Left forelimb (tissue), 1 donor: ENCODE measurements at places on chromosomes 13 and 19.

DNA sequence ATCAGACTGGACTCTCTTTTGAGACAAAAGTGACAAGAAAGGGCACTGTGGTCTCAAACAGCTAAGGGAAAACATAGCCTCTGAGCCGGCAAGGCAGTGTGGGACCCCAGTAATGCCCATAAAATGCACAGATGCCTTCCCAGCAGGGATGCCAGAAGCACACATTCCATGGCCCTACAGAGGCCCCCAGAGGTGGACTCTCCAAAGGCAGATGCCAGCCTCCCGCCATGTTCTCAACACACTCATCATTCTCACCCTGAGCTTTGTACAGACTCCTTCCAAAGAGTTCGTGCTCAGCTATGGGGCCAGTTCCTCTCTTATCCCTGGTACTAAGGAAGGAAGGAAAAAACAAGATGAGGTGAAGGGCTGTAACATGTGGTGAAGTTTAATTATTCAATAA is 67.1 kb upstream of the ATP12A start:
- DNase-seq = no peak

- DNase-seq = no peak
Observed at GRCh38 chr13:111206148-111206547, 91.0 kb downstream of the ARHGEF7 start.

- DNase-seq = no peak
Observed at GRCh38 chr13:31909864-31910551, 121.6 kb upstream of the FRY start.

DNA sequence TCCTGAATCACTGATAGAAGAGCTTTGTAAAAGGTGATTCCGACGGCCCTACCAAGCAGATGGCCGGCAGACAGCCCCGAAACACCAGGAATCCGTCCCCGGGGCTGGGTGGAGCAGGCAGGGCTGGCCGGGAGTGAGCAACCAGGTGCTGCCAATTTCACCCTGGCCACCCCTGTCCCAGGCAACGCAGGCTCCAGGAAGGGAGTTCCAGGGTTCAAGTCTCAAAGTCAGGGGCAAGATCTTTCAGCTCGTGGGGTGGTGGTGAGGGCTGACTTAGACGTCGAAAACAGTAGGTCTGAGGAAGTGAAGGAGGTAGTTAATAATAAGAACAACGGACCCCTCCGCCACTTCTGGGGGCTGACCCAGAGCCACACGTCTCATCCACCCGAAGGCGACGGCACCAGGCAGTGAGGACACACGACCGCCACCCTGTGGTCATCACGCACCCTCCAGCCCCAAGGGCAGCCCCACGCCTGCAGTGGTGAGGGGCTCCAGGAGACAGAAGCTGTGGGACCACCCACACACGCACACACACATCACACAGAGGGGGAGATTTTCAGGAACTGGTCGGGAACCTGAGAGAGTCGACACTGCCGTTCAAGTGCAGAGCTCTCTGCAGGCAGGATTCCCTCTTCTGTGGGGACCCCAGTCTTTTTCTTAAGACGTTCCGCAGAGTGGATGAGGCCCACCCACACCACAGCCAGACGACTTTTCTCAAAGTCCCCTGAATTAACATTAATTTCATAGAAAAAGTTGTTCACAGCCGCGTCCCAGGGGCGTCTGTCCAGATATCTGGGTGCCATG is 67.2 kb downstream of the SPACA7 start:
- DNase-seq = no peak

GRCh38 chr13:41268764-41269163 is 5.4 kb upstream of the MTRF1 start:
- no peak for DNase-seq

DNA sequence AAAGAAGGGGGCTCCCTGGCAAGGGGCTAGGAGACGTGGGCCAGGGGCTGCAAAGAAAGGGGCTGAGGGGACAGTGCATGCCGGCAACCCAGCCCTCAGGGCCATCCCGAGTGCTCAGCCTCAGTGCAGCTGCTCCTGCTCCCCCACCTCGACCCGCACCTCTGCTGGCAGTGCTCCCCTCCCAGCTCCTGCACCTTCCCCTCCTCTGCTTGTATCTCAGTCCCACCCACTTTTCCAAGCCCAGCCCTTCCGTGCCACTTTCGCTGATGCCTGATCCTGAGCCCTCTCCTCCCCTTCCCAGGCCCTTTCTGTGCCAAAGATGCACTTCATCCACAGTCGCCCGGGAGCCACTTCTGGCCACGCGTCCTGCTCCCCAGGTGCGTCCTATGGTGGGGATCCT is 69.9 kb upstream of the KCTD15 start:
- no peak for DNase-seq

DNA sequence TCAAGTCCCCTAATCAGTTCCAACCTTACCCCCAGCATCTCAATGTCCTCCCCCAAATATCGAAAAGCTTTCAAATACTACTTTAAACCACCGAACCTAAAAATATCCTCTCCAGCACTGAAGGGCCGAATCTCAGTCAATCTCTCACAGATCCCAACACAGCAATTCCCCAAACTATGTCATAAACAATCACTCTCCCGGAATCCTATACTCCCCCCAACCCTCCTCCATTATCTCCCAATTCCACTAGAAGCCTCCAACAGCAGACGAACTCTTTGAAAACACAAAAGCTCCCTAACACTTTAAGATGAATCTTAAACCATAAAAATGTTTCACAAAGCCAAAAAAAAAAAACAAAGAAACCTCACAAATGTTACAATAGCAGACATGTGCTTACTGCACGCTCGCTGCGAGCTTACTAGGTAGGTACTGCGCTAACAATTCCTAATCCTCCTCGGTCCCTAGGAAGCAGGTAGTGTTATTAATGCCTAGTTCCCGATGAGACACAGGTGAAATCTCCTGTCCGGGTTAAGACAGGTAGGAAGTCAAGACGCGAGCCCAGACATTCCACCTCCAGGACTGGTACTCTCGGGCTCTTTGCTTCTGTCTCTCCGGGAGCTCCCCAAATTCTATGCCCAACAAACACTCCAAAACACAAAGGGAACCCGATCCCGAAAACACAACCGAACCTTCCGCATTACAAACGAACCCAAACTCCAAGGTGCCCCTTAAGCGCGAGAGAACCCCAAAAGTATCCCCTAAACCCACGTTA is 14.2 kb downstream of the FBXO46 start:
- no peak for DNase-seq

DNA sequence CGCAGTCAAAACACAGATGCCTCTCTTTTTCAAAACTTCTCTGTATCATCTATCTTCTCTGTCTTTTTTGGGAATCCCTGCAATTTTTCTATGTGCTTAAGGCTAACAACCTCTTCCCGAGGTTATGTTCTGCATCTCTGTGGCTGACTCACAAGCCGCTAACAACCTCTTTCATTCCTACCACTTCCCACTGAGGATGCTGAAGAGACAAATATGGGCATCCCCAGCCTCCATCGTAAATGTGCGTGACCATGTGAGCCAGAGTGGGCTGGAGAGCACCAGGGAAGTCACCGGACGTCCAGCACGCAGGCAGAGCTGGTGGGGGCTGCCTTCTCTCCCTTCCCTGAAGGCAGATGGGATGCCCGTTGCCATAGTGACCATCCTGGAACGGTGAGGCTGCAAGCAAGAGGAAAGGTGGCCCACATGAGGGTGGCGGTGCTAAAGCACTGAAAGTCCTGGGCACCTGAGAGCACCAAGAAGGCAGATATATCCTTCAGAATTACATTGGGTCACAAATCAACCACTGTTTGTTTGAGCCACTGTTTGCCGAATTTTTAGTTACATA is 122.8 kb downstream of the SHISA2 start:
- no peak for DNase-seq

- no peak for DNase-seq
Observed at GRCh38 chr19:39319892-39320248, 793 bp downstream of the LRFN1 start.

DNA sequence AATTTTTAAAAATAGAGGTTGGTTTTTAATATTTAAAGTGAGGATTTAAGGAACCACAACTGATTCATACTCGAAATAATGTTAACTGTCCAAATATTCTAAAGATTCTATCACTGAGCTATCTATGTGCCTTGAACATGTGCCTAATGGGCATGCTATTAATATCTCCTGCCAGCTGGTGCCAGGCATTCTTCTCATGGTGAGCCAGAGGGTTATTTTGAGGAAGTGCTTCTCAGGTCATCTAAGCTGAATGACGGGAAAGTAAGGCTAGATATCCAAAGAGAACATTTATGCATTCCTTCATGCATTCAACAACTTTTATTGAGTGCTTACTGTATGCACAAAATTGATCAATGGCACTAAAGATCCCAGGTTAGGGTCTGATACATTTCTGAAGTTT is 138.2 kb downstream of the PIBF1 start:
- no peak for DNase-seq

DNA sequence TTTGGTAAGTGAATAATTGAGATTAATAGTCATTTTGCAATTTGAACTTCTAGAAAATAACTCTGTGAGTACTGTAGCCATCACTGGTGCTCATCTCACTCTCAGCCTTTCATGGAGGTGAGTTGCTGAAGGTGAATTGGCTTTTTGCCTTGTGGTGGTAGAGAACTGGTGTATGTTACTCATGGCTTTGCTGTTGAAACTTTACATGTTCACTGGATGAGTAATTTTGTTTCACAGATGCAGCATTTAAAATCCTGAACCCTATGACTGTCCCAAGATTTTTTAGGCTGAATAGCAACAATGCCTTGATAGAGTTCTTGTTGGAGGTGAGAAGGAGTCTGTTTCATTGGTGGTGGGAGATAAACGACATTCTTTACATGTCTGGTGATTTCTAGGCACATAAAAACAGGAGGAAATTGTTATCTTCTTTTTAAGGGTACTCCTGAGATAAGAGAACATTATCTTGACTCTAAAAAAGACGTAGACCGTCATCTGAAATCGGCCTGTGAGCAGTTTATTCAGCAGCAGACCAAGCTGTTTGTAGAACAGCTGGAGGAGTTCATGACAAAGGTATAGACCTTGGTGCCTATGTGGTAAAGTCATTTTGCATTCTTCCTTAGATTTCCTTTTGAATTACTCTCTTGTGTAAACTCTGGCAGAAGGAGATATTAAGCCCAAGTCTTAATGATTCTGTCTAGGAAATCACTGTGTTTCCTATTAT is 53.9 kb downstream of the COG3 start:
- DNase-seq = no peak

GRCh38 chr13:65836066-65836465 is 1394.1 kb downstream of the PCDH9 start:
- no peak for DNase-seq

DNA sequence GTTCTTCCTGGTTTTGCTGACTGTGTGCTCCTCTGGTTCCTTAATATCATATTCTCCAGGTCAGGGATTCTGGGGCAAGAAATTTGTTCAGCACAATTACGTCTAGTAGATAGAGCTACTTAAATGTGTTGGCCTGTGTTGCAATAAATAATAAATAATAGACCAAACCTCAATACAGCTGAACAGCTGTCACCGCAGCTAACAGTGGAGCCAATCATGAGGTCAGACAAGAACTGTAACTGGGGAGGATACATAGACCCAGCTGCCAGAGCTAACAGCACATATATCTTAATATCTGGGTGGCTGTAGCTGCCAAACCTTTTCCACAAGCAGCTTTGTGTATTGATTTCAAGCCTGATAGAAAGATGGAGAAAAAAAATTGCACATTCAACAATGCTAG is 1596.3 kb upstream of the PCDH20 start:
- DNase-seq = no peak

DNA sequence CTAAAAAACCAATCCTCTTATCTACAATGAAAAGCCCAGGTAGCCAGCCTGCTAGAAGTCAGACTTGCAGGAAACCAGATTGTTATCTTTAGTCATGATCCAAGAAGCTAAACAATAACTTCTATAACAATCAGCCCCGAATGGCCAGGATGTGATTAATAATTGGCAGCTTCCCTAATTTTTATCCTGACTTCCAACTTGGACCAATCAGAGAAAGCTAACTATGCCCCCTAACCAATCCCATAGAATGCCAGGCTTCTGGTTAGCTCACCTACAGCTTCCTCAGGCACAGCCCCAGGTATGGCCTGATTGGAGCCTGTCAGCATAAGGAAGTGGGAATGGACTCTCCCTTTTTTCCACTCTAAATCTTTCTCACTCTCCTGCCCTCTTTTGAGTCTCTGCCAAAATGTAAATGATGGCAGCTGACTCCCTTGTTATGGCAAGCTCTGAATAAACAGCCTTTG is 394.9 kb downstream of the DLEU7 start:
- no peak for DNase-seq

DNA sequence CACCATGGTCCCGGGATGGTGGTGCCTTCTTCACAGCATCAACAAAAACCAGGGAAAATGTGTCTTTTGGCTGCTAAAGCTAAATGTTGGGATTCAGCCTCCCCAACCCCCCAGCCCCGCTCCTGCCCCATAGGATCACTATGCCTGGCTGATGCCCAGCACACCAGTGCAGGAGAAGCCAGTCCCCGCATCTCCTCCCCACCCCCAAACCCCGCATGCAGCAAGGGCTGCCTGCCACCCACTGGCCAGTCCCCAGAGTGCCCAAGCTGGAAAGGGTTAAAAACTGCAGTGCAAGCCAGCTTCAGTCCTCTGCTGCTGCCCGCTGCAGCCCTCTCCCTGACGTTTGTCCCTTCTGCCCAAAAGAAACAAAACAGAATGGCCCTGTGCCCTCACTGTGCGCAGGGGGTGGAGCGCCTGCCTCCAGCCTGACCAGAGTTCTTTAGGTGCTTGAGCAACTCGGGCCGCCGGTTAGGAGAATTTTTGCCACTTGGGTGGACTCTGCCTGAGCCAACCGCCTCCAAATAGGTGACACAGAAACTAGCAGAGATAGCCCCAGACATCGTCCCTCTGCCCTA is 3.7 kb downstream of the CALM3 start:
- peak; percentile 59 for DNase-seq

- no peak for DNase-seq
Observed at GRCh38 chr13:99812625-99813024, 158.9 kb downstream of the ZIC5 start.

GRCh38 chr13:38386421-38386820 is 36.8 kb downstream of the UFM1 start:
- no peak for DNase-seq

GRCh38 chr19:53881482-53882390 is at the start of gene PRKCG:
Gene PRKCG, plus strand, starts transcription at chr19:53882197. Its CDS starts 298 bp downstream, at chr19:53882495.
- DNase-seq = no peak

- no peak for DNase-seq
Observed at GRCh38 chr13:38590796-38591507, 95.9 kb upstream of the FREM2 start.

DNA sequence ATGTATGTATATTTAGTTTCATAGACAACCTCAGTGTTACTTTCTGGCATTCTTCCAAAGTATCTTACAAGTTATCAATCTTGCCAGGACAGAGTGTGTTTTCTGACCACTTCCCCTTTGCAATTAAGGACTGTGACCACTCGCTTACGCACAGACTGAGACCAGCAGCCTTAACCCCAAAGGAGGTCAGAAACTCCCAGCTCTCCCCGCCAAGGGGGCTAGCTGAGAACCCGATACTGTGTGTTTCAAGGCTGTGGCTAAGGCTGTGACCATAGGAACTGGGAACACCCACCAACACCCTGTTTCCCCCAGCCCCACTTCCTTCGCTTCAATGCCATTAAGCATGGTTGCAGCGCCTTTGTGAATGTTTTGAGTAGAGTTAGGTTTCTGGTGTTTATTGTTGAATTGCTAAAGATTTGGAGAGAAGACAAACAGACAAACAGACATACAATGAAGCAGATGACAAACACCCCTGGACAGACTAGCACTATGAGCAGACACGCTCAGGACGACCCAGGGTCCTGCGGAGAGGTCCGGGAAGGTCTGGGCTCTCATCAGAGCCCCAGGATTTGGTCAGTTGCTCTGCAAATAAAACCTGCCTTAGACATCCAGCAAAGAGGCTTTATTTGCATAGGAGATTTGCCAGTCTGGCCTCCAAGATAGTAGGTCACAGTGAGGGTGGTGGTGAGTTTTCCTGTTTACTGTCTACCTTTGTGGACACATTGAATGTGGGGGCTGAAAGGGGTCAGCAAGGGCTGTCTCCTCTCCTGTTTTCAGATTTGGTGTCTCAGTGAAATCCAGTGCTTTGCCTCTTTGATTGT is 25.0 kb upstream of the TNFSF11 start:
- no peak for DNase-seq
